Fibroblast of skin of right quadriceps (primary cell): ENCODE measurements at places on chromosomes 6 and 20.
A peak's percentile ranks its signal among the peaks of the same experiment; 100 is the strongest.

- no peak for DNase-seq
Observed at GRCh38 chr20:17810062-17810631, 110.4 kb downstream of the BANF2 start.

DNA sequence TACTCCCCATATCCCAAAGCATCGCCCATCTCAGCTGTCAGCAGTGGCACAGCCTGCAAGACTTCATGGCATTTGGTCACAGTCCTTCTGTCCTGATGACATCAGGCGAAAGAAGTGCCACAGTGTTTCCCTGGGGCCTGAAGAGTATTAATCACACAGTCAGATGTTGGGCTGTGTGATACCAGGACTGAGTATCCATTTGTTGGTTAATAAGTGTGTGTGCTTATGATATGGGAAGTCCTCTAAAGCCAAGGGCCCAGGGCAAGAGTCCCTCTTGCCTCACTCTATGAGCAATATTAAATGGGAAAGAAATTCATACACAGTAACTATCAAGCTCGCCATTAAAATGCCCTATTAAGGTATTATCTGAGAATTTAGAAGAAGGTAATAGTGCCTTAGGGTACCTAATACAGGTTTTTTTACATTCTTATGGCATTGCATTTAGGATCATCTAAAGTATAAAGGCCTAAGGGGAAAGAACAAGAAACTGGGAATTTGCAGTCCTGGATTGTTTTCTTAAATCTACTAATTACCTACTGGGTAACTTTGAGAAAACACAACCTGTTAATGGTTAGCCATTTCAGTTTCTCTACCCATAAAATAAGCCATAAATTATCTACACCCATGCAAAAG lies 204.1 kb upstream of the PREP start:
- DNase-seq = no peak

- DNase-seq = no peak
Observed at GRCh38 chr20:21762646-21763045, 57.2 kb downstream of the PAX1 start.

DNA sequence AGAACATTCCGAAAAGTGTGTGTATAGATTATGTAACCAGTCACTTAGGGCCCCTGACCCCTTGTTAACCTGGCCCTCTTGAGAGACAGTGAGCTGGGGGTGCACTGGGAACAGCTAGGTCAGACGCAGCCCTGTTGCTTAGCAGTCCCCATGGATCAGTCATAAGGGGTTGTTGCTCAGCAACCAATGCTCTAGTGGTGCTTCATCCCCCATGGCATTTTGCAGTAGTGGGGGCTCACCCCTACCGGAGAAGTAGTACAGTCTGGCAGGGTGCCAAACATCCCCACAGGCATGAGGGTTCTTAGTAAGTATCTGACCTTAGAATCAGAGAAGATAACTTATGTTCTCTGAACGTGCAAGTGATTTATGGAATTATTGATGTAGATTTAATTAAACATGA lies 12.3 kb downstream of the PKIB start:
- no peak for DNase-seq

GRCh38 chr20:49635866-49636265 lies 67.9 kb upstream of the PTGIS start:
- no peak for DNase-seq

- DNase-seq = no peak
Observed at GRCh38 chr20:57749869-57750268, 40.1 kb upstream of the PMEPA1 start.

DNA sequence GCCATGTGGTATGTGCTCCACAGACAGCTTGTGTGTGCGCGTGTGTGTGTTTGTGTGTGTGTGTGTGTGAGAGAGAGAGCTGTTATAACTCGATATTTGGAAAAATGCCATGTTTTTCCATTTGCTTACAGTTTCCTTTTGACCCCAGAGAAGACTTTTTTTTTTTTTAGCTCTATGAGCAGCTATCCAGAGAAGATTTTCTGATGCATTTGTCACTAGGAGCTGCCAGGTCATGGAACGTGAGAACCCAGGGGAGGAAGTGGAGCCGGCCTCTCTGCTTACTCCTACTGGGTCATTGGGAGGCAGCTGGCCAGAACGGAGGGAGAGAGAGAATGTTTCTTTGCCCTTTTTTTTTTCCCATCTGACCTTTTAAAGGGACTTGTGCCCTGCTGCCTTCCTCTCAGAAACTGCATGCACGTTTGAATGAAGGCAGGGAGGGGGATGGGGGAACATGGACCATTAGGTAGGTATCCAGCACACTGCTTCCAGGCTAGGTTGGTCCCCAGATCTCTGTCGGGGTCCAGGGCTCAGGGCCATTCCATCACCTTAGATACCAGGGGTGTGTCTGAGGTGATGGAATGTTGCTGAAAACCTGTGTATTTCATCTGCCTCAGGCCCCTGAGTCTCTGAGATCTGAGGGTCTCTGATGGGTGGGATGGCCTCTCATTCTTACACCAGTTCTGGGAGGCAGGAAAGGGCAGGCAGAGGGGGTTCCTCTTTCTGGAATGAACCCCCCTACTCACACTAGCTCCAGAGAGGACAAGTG lies 11.2 kb upstream of the MRPS18A start:
- peak; percentile 40 for DNase-seq

GRCh38 chr20:1144401-1145172 lies 26.2 kb downstream of the PSMF1 start:
- DNase-seq = no peak

- DNase-seq = no peak
Observed at GRCh38 chr20:2820896-2821869, 5.0 kb downstream of the TMEM239 start.

DNA sequence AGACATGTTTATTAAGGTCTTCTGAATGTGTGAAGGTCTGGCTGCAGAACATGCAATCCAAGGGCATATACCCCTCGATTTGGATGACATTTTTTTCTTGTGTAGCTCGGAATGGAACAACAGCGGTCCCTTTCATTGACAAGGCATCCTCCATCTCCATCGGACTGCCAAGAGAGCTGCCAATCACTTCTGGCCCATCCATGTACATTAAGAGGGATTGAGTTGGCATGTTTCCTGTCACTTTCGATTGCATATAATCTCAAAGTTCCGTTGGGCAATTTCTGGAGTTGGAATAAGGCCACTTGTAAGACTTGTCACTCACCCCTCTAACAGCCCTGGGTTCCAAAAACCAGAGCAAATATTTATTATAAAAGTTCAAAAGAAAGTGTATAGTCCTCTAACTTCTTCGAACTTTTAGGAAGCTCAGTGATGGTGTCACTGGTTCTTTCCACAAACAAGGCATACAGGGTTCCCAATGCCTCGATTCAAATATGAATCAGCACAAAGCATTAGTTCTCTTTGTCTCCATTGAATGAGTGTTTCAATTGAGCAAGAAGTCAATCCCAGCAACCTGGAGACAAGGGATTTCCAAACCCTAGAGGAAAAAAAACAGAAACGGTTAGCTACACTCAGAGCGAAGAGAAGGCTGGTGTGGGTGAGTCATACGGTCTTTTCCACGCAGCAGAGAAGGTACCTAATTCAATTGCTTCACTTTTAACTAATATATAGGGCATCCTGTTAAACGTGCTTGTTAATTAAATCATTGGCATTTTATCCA lies 10.9 kb downstream of the ZNF217 start:
- peak; percentile 90 for DNase-seq

- peak; percentile 25 for DNase-seq
Observed at GRCh38 chr6:41073968-41074691, 1.4 kb downstream of the NFYA start.

- DNase-seq = peak; percentile 36
Observed at GRCh38 chr6:7143476-7143974, 35.8 kb downstream of the RREB1 start.

- no peak for DNase-seq
Observed at GRCh38 chr6:42021847-42022754, 28.2 kb upstream of the TAF8 start.

DNA sequence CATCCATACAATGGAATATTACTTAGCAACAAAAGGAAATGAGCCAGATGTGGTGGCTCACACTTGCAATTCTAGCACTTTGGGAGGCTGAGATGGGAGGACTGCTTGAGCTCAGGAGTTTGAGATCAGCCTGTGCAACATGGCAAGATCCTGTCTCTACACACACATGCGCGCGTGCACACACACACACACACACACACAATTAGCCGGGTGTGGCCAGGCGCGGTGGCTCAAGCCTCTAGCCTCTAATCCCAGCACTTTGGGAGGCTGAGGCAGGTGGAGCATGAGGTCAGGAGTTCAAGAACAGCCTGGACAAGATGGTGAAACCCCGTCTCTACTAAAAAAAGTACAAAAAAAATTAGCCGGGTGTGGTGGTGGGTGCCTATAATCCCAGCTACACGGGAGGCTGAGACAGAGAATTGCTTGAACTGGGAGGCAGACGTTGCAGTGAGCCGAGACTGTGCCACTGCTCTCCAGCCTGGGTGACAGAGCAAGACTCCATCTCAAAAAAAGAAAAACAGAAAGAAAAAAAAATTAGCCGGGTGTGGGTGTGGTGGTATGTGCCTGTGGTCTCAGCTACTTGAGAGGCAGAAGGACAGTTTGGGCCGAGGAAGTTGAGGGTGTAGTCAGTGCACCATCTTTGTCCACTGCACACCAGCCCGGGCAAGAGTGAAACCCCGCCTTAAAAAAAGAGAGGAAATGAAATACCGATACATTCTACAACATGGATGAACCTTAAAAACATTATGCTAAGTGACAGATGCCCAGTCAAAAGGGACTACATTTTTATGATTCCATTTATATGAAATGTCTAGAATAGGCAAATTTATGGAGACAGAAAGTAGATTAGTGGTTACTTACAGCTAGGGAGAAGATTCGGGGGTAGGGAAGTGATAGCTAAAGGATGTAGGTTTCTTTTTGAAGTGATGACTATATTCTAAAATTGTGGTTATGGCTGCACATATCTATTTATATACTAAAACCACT lies 52.5 kb downstream of the RBL1 start:
- peak; percentile 12 for DNase-seq

GRCh38 chr6:56840467-56841380 lies 114.2 kb upstream of the BEND6 start:
- peak; percentile 84 for DNase-seq

DNA sequence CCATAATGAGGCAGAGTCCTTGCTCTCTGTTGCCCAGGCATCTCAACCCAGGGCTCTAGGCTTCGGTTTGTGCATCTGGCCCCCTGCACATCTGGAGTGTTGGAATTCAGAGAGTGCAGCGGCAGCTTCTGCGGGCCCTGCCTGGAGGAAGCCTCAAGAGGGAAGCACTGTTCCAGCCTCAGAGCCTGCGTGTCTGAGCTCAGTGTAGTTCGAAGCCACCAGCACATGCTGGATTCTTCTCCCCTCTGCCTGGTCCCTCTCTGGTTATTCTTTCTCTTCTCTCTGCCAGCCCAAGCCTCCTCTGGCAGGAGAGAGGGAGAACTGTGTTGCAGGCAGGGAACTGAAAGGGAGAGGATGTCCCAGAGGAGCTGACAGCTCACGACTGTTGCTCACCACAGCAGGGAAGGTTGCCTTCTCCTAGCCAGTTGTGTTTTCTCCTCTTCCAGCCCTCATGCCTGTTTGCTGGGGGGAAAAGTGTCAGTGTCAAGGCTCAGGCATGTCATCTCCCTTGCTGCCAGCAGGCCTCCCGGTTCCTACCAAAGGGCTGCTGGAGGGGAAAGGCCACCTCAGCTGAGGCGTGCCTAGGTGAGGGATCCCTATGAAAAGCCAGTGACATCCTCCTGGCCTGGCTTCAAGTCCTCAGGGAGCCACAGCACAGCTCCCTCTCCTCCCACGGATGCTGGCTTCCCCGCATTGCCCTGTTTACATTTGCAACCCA lies 126.0 kb upstream of the LRFN2 start:
- DNase-seq = peak; percentile 23

- no peak for DNase-seq
Observed at GRCh38 chr6:16730738-16731477, 30.4 kb downstream of the ATXN1 start.

- DNase-seq = peak; percentile 93
Observed at GRCh38 chr6:125779924-125780539, 10.7 kb upstream of the NCOA7 start.

DNA sequence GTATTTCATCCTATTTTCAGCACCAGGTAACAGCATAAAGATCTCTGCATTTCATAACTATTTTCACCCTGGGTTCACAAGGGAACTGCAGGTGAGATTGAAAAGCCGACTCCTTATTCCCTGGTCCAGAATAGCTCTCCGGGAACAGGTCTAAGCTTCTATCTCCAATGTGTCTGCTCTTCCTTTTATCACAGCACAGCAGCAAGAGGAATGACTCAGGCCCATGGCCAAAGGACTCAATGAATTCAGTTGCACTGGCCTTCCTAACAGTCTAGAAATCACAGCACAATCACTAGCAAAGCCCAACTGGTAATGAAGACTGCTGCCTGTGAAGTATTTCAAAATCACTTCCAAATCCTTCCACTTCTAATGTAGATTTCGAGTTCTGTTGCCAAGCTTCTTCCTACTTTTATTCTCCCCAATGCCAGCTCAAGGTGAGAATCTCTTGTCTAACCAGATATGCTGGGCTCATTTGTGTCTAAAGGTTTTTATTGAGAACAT lies 30.7 kb downstream of the HMGN3 start:
- no peak for DNase-seq

DNA sequence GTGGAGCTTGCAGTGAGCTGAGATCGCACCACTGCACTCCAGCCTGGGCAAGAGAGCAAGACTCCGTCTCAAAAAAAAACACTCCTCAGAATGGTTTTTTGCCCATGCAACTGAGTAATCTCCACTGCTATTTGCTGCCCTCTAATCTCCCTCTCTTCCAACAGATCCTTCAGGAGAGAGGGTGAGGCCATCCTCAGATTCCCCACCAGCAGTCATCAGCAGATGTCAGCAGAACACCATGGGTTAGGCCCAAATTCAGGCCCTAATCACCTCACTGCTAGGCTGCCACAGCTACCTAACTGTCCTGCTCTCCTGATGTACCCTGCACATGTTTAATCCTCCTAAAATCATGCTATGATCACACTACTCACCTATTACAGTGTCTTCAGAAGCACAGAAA lies 63.2 kb upstream of the BEND6 start:
- DNase-seq = peak; percentile 52

DNA sequence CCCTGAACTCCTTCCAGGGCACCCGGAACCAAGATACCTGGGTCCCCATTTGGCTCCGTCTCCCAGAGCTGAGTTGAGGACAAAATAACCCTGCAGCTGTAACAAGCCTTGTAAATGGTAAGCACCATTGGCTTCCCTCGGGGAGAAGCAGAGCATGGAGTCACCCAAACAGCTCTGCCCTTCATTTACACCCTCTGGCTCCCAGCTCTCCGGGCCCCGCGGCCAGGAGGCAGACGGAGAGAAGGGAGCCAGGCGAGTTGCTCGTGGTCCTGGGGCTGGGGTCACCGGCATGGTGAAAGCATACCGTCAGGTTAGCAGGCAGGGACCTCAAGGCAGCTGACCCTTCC lies 2.1 kb downstream of the TFEB start:
- DNase-seq = no peak
